ENCODE measurements at places on chromosomes 13 and 19. TPM values are rescaled to one million over a fixed set of nuclear protein-coding genes. Genes with fewer than 3 reads are reported as not detected.

- no peaks in the 10 kb centered on the region for H3K36me3 ChIP-seq
- H3K4me1 ChIP-seq, result no peaks in the 10 kb centered on the region
- no peak overlapping the region for H3K4me3 ChIP-seq
- H3K27me3 ChIP-seq, result no peaks in the 10 kb centered on the region
- DNase-seq, result no peak
Measured at GRCh38 chr19:35076026-35076370, 34.5 kb downstream of the HPN start.

DNA sequence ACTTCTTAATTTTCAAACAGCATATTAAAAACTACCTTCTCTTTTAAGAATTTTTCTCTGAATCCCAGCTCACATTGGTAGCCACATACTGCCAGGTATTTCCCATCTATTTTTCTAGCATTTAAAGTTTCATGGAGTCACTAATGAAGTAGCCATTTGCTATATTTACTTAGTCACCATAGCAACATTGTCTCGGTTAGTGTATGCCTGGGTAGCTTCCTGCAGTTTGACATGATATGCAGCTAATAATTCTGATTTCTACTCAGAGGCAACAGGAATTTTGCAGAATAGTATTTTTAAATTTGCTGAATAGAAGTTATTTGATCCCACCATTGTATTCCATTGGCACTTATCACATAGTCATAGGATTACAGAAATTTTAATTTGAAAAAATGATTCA lies 30.9 kb upstream of the KCTD4 start:
- H3K4me1 ChIP-seq, result no peaks in the 10 kb centered on the region
- H3K36me3 ChIP-seq, result no peaks in the 10 kb centered on the region

GRCh38 chr13:45132369-45133064 lies 12.2 kb downstream of the GTF2F2 start:
- H3K4me1 ChIP-seq, result peaks cover 4% of the 10 kb centered on the region
- H3K4me3 ChIP-seq, result no peak overlapping the region
- H3K36me3 ChIP-seq, result no peaks in the 10 kb centered on the region
- no peaks in the 10 kb centered on the region for H3K27me3 ChIP-seq

DNA sequence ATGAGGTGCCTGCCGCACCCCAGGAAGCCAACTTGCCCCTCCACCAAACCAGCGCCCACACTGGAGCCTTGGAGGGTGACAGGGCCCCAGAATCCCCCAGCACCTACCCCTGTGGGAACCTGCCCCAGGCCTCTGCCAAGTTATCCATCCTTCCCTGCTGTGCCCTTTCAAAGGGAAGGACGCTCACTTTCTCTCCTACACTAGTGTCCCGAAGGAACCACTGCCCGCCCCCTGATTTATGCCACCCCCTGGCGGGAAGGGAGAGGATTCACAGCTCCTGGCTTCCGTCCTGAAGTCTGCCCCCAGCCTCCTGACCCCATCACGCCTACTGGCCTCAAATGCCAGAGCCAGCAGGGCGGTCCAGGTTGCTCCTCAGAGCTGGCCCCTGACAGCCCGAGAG lies 1.4 kb downstream of the EVI5L start:
- H3K27ac ChIP-seq, result no peak overlapping the region
- H3K4me3 ChIP-seq, result no peak overlapping the region

DNA sequence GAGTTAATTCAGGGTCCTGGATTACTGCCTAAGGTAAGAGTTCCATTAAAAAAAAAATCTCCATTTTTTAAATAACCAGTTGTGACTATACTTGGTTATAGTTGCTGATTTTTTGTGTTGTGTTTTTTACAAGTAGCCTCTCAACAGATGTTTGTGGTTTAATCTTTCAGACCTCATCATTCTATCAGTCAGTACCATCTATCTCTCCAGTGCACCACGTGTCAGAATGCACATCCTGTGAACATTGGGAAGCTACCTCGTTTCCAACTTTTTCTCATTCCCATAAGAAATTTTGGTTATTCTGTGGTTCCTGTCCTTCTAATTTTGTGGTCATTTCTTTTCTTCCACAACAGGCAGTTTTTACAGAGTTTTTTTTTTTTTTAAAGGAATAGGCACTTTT lies 39.2 kb downstream of the WDFY2 start:
- no peak overlapping the region for H3K4me3 ChIP-seq
- H3K27me3 ChIP-seq, result no peaks in the 10 kb centered on the region
- no peaks in the 10 kb centered on the region for H3K36me3 ChIP-seq
- H3K4me1 ChIP-seq, result no peaks in the 10 kb centered on the region

DNA sequence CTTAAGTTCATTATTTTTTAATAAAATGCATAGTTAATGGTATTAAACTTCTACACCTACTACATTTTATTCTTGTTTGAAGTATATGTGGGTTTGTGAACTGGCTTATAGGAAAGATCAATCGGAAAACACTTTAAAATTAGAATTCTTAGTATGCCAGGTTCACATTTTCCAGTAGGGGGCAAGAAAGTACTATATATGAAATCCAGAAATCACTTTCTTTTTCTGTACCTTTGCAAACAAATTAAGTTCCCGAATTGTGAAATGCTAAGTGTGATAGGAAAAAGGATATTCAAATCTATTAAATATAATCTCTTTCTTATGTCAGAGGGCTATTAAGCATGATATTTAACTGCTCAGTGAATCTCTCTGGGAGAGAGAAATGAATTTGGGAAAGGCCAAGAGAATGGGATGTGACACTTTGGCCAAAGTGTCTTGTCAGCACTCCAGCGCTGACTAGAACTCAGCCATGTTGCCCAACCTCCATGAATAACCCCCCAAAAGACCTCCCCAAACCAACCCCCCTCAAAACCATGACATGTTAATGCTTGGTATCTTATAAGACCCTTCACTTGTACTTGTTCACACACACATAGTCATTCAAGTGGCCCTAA lies 122.6 kb upstream of the SLC10A2 start:
- peaks cover 8% of the 10 kb centered on the region for H3K4me1 ChIP-seq
- H3K27ac ChIP-seq, result no peak overlapping the region
- no peaks in the 10 kb centered on the region for H3K36me3 ChIP-seq
- no peaks in the 10 kb centered on the region for H3K27me3 ChIP-seq

GRCh38 chr13:74761801-74762757 lies 627.9 kb upstream of the KLF12 start:
- no peaks in the 10 kb centered on the region for H3K27me3 ChIP-seq
- no peak overlapping the region for H3K27ac ChIP-seq
- DNase-seq, result no peak
- H3K4me3 ChIP-seq, result no peak overlapping the region
- no peaks in the 10 kb centered on the region for H3K4me1 ChIP-seq
- no peaks in the 10 kb centered on the region for H3K36me3 ChIP-seq

GRCh38 chr19:3189702-3190469 lies 4.2 kb downstream of the NCLN start:
- DNase-seq, result no peak
- no peaks in the 10 kb centered on the region for H3K36me3 ChIP-seq
- H3K27me3 ChIP-seq, result no peaks in the 10 kb centered on the region

Gene KCNJ14
- total RNA-seq, result 0.12 TPM
